Neuronal stem cell (in vitro differentiated cells): ENCODE measurements at places on chromosomes 2 and 18.

DNA sequence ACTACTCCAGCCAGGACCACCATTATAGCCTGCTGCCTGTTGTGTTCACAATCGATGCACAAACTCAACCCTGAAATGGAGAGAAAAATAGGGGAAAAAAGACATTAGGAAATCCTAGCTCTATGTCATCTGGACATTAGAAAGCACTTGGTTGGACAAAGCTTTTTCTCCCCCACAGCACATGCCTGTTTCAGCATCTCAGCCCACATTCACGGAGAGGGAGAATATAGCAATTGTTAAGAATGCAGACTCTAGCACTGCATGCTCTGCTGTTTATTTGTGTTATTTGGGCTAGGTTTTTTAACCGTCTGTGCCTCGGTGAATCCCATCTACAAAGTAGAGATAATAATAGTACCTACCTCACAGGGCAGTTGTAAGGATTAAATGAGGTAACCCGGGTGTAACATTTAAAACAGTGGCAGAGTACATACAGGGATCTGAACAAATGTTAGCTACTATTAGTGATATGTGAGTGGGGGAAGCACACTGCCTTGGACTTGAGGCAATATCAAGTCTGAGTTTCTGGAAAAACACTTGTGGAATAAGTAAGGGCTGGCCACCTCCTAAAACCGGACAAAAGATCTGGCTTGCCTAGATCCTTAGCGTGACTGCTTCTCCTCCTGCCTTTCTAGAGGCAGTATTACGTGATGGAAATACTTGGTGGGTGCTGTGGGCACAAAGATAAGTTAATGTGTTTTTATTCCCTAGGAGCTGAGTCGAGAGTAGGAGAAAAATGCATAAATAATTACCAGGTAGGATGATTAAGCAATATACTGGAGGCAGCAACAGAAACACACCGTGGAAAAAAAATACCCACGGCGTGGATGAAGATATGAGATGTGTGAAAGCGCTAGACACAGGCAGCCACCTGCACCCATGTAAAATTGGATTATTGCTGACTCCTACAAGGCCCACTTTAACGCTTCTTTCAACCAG lies 1.0 kb upstream of the PPP1CB start:
- DNase-seq = no peak

DNA sequence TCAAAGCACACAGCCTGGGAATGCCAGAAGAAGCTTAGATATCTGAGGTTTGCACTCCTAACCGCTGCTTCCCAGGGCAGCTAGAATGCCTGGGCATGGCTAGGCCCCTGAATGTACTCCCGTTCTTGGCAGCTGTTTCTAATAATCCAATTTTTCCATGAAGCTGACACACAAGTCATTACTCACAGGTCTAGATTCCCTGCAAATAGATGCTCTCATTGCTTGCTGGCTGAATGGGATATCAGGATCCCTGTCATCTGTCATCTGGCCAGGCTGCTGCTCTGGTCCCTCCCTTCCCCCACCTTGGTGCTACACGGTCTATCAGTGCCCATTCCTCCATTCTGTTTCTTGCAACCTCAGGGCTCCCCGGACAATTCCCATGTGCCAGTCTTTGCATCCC lies 40.7 kb upstream of the TEX51 start:
- DNase-seq = no peak

- DNase-seq = no peak
Observed at GRCh38 chr2:29463181-29463900, 348.1 kb downstream of the CLIP4 start.

- DNase-seq = no peak
Observed at GRCh38 chr18:12577848-12578247, 80.1 kb downstream of the SPIRE1 start.

- no peak for DNase-seq
Observed at GRCh38 chr18:11467611-11468010, 141.8 kb upstream of the SLC35G4 start.

DNA sequence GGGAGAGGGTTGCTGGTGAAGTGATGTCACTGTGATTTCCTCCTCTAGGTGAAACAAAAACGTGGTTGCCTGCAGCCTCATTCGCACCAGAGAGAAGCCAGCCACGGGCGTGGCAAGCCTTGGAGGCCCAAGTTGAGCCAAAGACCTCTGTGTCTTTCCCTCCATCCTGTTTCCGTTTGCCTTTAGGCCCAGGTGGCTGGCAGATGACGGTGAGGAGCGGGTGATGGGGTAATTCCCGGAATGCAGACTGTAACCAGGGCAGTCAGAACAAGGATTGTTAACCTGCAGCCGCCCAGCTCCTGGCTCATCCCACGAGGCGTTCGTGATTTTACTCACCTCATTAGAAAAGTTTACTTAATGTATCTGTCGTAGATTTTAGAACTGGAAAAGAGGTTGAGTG lies 14.4 kb downstream of the CTIF start:
- DNase-seq = no peak

- no peak for DNase-seq
Observed at GRCh38 chr2:158297606-158298005, 158.9 kb downstream of the CCDC148 start.

DNA sequence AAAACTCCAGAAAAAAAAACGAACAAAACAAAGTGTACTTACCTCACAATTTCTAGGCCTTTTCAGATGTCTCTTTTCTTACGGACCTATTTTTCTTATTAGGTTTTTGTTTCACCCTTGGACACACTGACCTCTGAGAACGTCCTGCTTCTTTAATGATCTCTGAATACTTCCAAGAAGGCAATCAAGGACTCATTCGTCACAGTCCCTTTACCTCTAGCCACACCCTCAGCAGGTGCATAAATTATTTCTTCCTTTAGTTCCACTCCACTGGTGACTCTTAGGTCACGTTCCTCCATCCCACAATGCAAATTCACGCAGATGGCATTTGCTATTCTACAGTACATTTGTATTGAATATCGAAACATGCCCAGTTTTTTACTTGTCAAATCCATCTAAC lies 21.9 kb downstream of the PELI1 start:
- no peak for DNase-seq

- DNase-seq = no peak
Observed at GRCh38 chr2:213429516-213429915, 145.3 kb downstream of the SPAG16 start.
